ENCODE measurements at places on chromosomes 2 and 18.

DNA sequence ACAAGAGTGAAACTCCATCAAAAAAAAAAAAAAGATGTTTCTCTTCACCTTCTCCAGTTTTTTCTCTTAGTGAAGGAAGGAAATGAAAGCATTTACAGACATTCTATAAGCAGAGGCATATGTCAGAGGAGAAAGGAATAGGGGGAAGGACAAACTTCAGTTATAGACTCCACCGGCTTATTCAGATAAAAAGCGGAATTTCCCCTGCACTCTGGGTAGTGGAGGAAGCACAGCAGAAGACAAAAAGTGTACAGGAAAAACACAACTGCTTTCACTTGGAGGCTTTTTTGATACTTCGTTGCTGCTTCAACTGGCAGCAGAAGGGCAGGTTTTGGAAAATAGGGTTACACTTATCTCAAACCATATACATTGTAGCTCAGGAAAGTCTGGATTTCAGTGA is 3.2 kb upstream of the MGAT4A start:
- no peak for DNase-seq

DNA sequence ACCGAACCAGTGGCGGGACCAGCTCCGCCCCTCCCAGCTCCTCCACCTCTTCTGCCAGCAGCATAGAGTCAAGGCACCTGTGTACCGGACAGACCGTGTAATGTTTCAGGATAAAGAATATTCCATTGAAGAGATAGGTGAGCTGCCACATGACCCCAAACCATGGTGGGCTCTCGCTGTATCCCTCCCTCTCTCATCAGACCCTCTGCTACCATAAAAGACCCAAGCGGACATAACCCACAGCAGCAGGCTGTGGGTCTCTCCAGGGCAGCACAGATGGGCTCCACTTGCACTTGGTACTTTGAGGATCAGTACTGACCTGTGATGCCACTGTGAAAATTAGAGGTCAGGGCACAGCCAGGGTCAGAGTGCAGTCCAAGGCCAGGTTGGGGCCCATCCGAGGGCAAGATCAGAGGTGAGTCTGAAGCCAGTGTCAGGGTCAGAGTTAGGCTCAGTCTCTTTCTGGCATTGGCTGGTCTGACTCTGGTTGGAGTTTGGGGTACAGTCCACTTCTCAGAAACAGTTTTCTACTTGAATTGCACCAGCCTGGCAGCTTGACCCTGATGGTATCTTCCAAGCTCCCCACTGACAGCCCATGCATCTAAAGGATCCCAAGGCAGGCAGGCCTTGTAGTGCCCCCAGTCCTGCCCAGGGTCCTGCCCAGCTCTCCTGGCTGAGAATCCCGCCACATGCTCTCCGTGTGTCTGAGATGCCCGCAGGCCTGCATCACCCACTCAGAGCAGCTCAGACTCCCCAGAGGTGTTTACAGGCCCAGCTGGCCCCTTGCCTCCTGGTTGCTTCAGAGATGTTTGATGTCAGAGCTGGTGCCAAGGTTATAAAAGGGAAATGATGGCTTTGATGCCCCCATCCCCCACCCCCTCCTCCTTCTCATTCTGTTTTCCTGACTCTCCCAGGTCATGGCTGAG is 212.1 kb downstream of the DYSF start:
- DNase-seq = no peak

- no peak for DNase-seq
These were observed 1105.1 kb upstream of the PIK3C3 start for GRCh38 chr18:40849886-40850285.

DNA sequence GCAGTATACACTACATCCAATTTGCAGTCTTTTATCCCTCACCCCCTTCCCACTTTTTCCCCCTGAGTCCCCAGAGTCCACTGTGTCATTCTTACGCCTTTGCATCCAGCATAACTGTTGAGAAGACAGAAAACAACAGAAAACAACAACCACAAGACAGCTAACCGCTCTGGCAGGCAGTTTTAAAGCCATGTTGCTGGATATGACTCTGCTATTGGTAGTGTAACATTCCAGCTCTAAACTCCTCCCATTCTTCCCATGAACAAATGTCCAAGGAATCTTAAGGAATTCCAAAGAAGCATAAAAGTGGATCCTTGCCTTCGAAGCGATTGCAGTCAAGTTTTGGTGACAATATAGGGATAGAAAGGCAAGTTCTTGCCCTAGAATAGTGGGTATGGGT is 599.1 kb downstream of the NYAP2 start:
- DNase-seq = no peak

DNA sequence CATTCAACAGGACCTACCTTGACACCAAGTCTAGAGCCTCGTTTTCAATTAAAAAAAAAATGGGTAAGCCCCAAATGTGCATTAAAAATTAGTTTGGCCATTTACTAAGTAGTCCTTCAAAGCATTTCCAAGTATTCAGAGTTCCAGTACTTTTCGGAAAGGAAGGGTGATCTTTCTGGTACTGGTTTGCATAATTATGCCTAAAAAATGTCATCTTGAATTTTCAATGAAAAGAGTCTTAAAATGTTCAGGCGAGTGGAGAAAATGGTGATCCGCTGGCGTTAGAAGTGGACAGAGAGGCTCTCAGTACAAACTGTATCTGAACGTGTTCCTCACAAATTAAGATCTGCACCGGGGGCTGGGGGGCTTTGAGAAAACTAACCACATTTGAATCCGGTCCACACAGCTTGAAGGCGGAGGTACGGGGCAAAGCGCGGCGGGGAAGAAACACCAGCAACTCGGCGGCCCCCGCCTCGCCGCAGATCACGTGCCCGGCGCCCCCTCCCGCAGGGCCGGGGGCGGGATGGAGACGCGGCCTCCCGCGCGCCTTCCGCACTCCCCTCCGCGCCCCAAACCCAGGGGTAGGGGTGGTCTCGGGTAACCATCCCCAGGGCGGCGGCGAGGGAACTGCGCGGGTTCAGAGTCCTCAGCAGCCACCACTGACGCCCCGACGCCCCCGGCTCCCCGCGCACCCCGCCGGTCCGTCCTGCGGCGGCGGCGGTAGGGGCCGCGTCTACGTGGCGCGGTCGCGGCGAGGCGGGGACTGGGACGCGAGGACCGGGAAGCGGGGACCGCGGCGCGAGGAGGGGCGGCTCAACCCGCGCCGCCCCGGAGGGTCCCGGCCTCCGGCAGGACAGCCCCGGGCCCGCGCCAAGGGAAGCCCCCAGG is 564 bp downstream of the LPIN2 start:
- peak; percentile 53 for DNase-seq

- no peak for DNase-seq
These were observed 15.5 kb downstream of the FOSL2 start for GRCh38 chr2:28407976-28408690.

DNA sequence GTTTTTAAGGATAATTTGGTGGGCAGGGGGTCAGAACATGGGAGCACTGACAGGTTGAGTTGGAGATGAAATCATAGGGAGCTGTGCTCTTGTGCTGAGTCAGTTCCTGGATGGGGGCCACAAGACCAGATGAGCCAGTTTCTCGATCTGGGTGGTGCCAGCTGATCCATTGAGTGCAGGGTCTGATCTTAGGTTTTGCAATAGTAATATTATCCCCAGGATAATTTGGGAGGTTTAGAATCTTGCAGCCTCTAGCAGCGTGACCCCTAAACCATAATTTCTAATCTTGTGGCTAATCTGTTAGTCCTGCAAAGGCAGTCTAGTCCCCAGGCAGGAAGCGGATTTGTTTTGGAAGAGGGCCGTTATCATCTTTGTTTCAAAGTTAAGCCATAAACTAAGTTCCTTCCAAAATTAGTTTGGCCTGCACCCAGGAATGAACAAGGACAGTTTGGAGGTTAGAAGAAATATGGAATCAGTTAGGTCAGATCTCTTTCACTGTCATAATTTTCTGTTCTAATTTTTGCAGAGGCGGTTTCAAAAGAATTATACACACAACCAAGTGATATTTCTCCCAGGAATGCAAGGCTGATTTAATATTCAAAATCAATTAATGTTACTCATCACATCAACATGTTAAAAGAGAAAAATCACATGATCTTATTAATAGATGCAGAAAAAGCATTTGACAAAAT is 23.0 kb downstream of the DBI start:
- DNase-seq = no peak

DNA sequence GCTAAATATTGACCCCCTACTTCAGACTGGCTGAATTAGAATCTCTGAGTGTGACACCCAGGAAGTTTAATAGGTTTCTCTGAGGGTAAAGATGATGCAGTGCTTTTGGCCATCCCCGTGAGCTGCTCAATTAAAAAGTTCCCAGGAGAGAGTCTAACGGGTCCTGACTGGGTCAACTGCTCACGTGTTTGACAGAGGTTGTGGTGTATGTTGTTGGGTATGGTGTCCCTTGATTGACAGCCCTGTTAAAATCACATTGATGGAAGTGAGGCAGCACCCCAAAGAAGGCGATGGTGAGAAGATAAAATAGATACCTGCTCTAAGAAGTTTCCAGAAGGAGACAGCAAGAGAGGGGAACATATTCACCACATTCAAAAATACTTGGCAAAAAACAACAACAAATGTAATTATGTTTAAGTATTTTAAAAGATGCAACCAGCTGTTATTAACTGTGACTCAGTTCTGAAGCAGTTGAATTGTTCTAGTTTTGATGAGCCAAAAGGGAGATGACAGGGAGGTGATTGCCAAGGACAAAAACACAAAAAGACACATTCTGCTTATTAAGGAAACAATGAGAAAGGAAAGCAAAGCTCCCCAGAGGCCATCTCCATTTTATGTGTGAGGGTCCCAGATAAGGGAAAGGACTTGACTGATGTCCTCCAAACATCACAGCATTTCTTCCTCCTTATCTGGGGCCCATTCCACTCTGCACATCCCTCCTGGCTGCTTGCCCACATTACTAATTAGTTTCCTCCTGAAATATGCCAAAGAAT is 11.5 kb upstream of the GMCL1 start:
- peak; percentile 55 for DNase-seq

DNA sequence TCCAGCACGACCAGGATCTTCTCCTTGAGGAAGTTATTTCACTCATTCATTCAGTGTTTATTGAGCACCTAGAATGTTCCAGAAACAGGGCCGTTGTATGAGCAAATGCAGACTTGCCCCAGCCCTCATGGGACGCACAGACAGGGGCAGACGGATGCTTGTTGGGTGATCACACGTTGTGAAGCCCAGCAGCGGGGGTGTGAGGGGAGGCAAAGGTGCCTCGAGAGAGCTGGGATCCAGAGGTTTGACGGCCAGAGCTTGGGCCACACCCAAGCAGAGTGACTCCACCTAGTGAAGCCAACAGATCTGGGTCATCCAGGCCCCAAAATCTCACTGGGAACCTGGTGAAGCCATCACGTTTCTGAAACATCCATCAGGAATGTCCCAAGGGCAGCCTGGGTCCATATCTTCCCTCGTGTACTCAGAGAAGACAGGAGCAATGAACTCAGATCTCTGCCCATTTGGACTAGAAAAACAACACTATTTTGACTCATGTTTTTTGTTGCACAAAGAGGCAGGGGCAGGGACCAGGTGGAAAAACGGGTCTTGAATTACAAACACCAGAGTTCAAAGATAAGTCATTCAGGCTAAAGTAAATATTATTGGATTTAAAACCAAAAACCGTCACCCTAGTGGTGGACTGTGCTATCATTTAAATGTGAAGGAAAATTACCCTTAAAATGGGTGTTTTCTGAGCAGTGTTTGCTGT is 54.9 kb upstream of the RBM44 start:
- peak; percentile 61 for DNase-seq

- DNase-seq = no peak
These were observed 409.0 kb downstream of the SLC4A3 start for GRCh38 chr2:220036431-220036830.

GRCh38 chr2:26148501-26148900 is 24.4 kb upstream of the GAREM2 start:
- DNase-seq = peak; percentile 15

DNA sequence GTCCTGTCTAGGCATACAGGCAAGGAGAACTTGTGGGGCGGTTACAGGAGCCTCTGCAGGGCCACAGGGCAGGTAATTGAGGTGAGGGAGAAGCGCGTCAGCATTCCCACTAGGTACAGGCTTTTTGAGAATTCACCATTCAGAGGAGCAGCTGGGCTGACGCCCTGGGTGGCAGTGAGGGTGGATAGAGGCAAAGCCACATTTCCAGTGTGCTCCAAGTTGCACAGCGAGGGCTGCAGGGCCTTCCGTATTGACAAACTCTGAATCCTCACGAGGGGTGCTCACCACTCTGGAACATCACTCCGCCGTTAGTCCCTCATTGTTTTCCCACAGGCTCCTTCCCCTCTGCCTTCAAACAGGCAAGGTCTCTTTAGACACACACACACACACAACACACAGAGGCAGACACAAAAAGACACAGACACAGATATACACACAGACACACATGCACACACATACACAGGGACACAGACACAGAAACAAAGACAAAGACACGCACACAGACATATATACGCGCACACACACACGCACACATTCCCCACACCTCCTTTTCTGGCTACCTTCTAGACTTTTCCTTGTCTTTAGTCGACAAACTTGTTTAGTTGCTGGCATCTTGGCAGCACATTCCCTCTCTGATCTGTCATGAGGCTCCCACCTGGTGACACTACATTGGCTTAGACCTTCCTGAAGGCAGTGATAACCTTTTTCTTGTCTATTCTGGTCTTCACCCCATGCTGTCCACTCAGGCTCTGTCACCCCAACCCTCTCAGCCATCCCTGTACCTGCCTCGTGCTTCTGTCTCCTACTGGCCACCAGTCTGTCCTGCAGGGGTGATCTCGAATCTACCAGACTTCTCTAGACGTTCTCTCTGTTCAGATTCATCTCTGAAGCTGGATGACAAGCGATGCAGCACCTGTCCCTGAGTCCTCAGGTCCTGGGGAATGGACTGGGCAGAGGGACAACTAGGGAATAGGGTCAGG is 136.8 kb downstream of the ALPK2 start:
- DNase-seq = no peak

All from lung microvascular endothelial cell (primary cell).